ENCODE measurements at places on chromosomes 2 and 18.

DNA sequence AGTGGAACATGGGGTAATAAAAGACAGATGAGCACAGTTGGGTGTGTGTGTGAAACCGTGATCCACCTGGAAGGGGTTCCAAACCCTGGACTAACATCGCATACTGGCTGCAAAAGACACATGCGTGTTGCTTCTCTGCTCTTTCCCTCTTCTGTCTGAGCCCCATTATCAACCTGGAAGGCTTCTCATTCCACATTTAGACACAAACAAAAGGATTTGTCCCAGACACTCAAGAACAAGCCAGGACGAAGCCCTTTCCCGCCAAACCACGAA, 7.0 kb upstream of the SP9 start:
- DNase-seq: no peak

DNA sequence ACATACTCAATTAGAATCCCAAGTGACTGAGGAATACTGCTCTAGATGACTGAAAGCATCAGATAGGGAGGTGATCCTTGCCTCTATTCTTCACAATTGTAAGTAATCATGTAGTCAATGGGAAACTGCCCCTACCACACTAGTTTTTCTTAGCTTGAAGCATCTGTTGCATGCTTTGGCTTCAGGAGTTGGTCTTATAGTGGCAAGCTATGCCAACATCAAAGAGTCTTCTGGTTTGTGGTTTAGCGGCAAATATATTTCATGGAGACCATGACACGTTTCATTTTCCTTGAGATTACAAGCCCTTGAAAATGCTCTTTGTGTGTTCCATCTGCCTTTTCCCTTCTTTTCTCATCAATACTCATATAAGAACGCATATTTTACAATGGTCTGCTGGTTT, 12.9 kb downstream of the DCC start:
- no peak for DNase-seq

GRCh38 chr18:77711096-77711495, 461.4 kb downstream of the GALR1 start:
- no peak for DNase-seq

DNA sequence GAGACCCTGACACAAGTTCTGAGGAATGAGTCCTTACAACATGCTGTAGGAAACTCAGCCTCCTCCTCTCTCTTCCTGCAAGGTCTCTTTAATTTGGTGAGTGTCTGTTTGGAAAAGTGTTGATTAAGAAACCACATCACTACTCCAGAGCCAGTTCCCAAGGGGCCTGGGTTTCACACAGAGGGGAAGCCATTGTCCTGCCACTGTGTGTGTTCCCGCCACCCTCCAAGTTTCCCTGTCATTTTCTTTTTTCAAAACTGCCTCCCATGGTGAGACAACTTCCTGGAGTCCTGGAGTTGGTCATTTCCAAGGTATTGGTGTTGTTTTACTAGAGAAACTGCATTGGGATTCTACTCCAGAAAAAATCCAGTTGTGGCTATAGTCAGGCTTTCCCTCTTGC, 232.0 kb upstream of the PARD3B start:
- DNase-seq: no peak

- no peak for DNase-seq
These were observed 47.8 kb downstream of the TMEM17 start for GRCh38 chr2:62458206-62458641.

- no peak for DNase-seq
These were observed 42.5 kb downstream of the DAPL1 start for GRCh38 chr2:158837645-158838044.

GRCh38 chr2:135189148-135189547, 137.1 kb downstream of the RAB3GAP1 start:
- no peak for DNase-seq

DNA sequence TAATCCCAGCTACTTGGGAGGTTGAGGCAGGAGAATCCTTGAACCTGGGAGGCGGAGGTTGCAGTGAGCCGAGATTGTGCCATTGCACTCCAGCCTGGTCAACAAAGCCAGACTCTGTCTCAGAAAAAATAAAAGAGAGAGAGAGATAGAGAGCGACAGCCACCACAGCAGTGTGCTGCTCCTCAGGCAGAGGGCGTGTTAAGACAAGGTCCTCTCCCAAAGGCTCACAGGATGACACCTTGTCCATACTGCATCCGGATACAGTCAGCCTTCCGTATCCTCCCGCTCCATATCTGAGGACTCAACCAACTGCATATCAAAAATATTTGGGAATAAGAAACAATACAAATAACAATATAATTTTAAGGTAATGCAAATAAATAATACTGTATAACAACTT, 20.1 kb downstream of the ARL4C start:
- DNase-seq: no peak

Data from NCI-H1436 (cell line).